K562 (cell line): ENCODE measurements at places on chromosomes 4 and X. TPM values are rescaled to one million over a fixed set of nuclear protein-coding genes. Genes with fewer than 3 reads are reported as not detected.

Gene AFP
- total RNA-seq, result 2.8 and 2.9 TPM in 2 replicates

Gene MMRN1
- total RNA-seq, result 0.02 and 0.04 TPM in 2 replicates

Gene PPP4R3C
- not detected in 2 replicates for total RNA-seq

Gene IQCM
- not detected in 2 replicates for total RNA-seq

Gene HNRNPD
- total RNA-seq, result 346 and 422 TPM in 2 replicates

Gene CDX4
- not detected in 2 replicates for total RNA-seq

Gene TRPC3
- total RNA-seq, result 0.13 and 0.20 TPM in 2 replicates

Gene ARHGAP24
- 10.8 and 12.6 TPM in 2 replicates for total RNA-seq

Gene SPP1
- total RNA-seq, result 0.64 and 0.81 TPM in 2 replicates
